ENCODE measurements at places on chromosomes 16 and 17.

GRCh38 chr16:70800311-70800710 is 647 bp downstream of the VAC14 start:
- DNase-seq = no peak

GRCh38 chr16:62041401-62041800 is 5.2 kb upstream of the CDH8 start:
- no peak for DNase-seq

- no peak for DNase-seq
These were observed 128.8 kb downstream of the CYB561 start for GRCh38 chr17:63317166-63317840.

GRCh38 chr17:17416007-17416399 is 60.8 kb upstream of the MED9 start:
- DNase-seq = no peak

DNA sequence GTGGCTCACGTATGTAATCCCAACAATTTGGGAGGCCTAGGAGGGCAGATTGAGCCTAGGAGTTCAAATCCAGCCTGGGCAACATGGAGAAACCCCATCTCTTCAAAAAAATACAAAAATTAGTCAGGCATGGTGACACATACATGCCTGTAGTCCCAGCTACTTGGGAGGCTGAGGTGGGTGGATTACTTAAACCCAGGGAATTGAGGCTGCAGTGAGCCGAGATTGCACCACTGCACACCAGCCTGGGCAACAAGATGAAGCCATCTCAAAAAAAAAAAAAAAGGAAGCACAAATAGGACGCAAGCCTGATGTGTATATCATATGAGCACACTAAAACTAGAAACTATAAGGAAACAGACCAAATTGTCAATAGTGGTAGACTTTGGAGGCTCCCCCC is 17.1 kb upstream of the FLCN start:
- no peak for DNase-seq

DNA sequence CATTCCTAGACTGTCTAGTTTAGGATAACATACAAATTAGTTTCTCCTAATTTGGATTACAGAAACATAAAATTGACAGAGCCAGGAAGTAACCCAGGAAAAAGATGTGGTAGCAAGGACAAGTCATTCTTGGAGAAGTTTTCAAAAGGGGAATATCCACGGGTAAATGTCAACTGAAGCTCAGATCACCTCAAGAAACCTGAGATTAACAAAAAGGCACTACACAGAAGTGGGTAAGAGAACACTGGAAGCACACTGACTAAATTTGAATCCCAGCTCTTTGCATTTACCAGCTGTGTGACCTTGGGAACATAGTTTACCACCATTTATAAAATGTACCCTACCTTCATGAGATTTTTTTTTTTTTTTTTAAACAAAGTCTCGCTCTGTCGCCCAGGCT is 39.4 kb downstream of the TRAF4 start:
- no peak for DNase-seq

- no peak for DNase-seq
These were observed 53.2 kb upstream of the ZNF750 start for GRCh38 chr17:82892899-82893565.

- DNase-seq = no peak
These were observed 626.3 kb downstream of the KCNJ2 start for GRCh38 chr17:70795620-70796019.

DNA sequence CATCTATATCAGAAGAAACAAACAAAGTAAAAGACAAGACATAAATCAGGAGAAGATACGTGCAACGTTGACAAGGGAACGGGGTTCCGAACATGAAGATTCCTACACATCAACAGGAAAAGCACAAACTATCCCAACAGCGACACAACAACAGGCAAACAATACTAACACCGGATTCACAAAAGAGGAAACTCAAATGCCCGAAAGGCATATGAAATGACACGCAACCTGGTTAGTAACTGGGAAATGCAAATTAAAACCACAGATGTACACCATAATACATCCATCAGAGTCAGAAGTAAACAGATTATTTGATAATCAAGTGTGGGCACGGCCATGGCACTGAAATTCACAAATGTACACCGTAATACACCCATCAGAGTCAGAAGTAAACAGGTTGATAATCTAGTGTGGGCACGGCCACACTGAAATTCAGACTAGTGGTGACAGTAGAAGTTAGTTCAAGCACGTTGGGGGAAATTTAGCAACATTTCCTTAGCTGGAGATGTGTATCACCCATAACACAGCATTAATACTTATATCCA is 171.9 kb upstream of the RPH3AL start:
- DNase-seq = no peak

DNA sequence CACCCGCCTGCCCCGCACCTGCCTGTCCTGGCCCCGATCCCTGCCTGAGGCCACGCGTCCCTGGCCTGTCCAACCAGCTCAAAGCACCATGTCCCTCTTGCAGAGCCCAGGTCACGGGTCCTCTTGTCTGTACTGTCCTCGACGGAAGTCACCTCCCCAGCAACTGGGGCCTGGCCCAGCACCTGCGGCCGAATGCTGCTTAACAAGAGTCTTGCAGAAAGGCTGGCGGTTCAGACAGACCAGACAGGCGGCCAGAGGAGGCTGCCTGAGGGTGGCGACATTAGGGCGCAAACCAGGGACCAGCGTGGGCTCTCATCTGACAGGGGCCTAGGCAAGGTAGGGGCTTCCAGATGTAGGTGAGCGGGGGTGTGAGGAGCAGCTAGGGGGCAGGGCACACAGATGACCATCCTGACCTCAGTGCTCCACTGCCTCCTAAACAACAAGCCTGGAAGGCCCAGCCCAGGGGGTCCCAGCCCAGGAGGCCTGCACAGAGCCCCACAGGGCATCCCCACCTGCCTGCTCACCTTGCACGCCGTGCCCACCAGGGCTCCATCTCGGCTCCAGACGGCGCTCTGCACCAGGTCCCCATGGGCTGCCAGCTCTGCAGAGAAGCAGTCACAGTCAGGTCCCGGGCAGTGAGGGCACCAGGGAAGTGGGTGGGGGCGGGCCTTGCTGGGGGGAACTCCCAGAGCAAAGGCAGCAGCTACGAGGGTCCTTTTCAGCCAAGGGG is 11.3 kb downstream of the CORO7 start:
- DNase-seq = no peak

GRCh38 chr16:77617553-77617952 is 104.8 kb upstream of the NUDT7 start:
- no peak for DNase-seq

- DNase-seq = no peak
These were observed 10.6 kb upstream of the CETP start for GRCh38 chr16:56950881-56951771.

DNA sequence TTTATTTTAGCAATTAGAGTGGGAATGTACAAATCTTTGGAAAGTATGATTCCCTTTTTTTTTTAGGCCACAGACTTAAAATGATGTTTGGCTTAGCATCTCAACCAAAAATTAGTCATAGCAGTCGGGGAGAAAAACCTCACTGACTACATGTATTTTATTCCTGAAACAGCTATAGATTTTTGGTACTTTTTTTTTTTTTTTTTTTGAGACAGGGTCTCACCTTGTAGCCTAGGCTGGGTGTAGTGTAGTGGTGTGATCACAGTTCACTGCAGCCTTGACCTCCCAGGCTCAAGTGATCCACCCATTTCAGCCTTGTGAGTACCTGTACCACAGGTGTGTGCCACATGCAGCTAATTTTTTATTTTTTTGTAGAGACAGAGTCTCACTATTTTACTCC is 23.4 kb downstream of the RNFT1 start:
- DNase-seq = no peak

DNA sequence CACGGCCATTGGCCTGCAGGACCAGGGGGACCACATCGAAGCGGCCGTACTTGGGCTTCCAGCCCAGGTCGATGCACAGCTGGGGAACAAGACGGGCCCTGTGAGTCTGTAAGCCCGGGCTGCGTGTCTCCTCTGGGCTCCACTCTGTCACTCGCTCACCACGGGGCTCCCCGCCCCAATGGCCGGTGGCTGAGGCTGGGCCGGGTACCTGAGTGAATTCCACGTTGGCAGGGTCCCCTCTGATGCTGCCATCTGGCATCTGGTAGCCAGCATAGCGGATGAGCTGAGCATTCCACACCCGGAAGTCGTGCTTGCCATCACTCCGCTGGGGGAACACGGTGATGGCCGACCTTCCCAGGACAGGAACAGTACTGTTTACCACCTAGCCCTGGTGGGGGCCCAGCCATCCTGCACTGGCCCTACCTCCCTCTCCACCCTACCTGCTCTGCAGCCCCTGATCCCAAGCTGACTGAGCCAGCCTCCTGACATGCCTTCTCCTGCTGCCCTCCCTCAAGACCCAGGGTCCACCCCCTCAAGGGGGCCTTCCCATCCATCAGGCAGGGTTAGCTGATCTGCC is 19.4 kb downstream of the NOS2 start:
- DNase-seq = no peak

DNA sequence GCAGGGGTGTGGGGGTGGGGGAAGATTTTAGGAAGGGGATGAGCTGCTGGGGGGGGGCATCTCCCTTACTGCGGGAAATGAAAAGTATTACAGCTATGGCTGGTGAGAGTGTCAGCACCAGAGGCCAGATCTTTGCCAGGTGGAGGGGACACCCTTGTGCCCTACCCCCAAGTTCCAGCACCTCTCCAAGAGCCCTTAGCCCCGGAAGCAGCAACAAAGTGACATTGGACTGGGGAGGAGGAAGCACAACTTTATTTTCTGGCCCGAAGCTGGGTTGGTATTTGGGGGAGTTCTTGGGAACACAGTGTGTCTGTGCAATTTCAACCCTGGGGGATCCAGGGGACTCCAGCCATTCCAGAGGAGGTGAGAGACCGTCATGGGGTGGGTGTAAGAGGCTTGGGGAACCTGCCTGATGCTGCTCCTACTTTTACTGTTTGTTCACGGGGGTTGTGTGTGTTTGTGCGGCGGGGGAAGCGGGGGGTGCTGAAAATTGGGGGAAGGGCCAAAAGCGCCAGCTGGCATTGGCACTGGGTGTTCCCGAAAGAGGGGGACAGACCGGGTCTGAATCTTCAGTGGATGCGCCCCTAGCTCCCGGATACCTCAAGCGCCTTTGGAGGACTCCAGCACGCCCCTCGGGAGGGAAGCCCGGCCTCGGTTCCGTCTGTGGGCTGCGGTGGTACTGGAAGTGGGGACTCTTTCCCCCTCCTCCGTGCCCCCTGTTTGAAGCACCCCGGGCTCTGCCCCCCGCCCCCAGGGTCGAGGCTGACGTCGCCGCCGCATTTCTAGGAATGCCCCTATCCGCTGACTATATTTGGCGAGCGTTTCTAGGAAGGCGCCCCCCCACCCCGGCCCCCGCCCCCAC is 230.3 kb downstream of the MRTFB start:
- no peak for DNase-seq

- DNase-seq = no peak
These were observed 38.5 kb downstream of the TMEM235 start for GRCh38 chr17:78269955-78270381.
